ENCODE measurements at places on chromosomes 1 and 21.

DNA sequence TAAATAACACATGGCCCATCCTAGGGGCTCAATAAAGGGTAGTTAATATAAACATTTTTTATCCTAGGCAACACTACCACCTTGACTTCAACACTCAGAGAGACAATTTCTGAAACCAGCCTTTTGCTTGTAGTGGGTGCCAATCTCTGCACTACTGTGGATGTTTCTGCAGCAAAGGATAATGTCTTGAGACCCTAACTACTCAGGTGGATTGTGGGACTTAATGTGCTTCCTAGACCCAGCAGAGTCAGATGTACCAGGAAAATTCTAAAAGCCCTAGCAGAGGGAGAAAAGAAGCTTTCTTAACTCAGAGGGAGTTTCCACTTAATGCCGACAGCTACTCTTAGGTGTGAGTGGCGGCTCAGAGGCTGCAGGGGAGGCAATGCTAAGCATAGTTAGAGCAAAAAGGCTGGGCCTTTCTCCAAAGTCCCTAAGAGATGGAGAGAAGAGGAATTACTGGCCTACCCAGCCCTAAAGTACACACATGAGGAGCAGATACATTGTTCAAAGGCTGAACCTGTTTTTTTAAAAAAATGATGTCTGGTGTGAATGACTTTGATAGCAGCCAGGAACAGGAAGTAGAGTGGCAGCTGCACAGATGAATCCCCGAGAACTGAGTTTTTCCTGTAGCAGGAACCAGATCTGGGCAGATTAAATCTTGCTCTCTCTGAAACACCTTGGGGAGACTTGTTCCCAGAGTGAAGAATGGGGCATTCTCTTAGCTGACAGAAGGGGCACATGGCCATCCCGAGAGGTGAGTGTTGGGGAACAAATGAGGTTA, 33.5 kb upstream of the ABCD3 start:
- DNase-seq, result peak; percentile 26

DNA sequence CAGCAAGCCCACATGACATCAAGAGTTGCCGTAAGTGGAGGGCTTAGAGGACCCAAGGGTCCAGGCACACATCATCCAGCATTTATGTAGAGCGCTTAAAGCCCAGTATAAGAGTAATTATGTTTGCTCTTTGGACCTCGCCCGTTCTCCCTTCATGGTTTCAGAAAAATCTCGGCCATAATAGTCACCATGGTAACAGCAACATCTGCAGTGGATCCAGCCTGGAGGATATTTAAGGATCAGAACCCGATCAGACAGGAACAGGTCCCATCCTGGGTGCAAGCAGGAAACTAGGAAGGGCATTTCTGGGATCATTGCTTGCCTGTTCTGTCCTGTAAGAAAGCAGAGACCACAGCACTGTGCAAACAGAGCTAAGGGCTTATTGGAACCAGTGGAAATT, 89.9 kb upstream of the KAZN start:
- no peak for DNase-seq

- no peak for DNase-seq
Measured at GRCh38 chr1:186463926-186464325, 3.0 kb upstream of the PDC start.

DNA sequence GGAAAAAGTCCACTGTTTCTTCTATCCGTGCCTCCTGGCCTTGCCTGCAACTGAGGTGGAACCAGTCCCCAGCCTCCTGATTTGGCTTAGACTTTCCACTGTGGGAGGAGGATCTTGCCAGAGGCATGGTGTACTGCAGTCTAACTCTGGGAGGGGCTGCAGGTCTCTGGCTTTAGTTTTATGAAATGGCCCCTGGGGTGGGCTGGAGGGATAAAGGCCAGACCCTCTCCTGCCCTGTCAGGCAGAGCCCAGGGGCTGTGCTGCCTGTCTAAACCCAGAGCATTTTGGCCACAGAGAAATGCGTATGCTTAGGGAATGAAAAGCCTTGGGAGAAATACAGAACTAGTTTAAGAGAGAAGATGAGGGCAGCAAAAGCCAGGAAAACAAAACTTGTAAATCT, 73.0 kb downstream of the ABCA4 start:
- no peak for DNase-seq

DNA sequence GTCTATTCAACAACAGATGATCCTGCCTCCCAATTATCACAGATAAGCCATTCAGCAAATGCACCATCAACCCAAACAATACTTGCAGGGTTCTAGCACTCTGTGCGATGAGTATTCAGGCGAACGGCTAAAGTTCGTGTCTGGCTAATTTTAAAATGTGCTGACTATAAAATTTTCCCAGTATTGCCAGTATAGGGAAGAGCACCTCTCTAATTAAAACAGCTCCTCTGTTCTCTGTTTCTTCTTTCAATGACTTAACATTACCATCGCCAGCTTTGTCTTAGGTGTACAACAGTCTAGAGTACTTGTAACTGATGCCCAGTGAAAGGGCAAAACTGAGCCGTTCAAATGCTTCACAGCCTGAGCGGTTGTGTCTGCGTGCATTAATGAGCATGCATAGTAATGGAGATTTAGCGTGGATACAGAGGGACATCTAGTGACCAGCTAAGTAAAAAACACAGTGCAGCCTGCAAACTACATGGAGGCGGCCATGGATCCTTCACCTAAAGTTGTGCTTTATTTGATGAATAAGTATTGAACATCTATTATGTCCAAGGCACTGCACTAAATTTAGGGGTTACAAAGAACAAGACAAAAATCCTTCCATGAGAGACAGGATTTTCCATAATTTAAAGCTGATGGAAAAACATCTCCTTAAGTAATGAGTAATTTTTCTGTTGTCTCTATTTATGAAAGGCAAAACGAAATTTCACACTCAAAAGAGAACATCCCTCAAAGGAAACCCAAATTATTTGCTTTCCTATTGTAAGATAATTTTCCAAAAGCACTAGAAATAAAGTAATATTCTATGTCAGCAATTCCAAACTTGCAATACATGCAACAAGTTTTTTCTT, 120.0 kb downstream of the SETD4 start:
- peak; percentile 74 for DNase-seq

Data from CD14-positive monocyte (primary cell).